T-helper 17 cell (primary cell): ENCODE measurements at places on chromosomes 16 and 17.

- no peak for DNase-seq
These were observed 306.5 kb upstream of the ZFHX3 start for GRCh38 chr16:73354434-73354833.

GRCh38 chr17:71011391-71011790 is 842.1 kb downstream of the KCNJ2 start:
- no peak for DNase-seq

GRCh38 chr17:336110-337021 is 16.2 kb downstream of the RPH3AL start:
- no peak for DNase-seq

- DNase-seq = no peak
These were observed 495 bp downstream of the TXNDC17 start for GRCh38 chr17:6641247-6641863.

DNA sequence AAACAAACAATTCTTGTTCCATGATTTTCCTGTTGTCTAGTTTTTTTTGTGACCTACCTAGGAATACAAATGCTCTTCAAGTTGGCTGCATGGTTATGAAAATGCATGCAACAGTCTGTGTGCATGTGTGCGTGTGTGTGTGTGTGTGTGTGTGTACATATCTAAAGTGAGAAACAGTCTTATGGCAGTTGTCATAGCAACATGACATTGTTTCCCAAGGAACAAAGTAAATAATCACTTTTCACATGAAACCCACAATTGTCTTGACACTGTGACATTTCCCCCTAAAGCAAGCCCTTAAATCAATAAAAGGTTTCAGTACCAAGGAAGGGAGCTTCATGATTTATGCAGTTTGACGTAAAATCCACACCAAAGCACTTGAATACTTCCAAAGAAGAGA is 758.4 kb downstream of the CDH8 start:
- DNase-seq = no peak

DNA sequence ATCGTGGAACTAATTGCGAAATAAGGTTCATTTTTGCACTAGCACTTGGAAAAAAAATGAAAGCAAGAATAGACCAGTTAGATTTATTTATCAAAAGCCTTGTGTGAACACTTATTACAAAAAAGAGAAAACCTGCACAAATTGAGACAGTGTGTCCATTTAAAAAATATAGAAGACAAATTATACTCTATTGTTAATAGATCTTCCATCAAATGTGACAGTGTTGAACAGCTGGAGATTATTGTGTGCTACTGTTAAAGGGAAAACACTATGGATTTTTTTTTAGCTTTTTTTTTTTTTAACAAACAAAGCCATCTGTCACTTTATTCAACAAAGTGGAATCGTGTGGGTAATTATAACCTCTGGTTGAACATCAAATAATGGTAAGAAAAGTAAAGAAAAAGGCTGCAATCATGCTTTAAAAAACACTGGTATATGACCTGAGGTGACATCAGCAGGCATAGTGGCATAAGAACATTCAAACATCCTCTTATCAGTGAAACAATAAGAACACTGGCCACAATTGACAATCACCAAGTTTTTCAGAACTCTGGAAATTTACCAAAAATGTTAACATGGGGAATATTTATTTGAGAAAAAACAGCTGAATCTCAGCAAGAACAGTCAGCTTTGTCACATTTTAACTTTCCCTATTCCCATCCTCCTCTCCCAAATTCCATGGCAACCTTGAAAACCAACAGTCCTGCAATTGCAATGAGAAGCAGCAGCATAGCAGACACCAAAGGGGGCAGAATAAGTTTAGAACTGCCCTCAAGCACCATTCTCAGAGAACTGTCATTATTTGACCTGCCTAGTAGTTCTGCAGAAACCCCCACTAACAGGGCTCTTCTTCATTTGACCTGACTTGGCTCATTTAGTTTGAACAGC is 442.3 kb upstream of the MON1B start:
- no peak for DNase-seq

DNA sequence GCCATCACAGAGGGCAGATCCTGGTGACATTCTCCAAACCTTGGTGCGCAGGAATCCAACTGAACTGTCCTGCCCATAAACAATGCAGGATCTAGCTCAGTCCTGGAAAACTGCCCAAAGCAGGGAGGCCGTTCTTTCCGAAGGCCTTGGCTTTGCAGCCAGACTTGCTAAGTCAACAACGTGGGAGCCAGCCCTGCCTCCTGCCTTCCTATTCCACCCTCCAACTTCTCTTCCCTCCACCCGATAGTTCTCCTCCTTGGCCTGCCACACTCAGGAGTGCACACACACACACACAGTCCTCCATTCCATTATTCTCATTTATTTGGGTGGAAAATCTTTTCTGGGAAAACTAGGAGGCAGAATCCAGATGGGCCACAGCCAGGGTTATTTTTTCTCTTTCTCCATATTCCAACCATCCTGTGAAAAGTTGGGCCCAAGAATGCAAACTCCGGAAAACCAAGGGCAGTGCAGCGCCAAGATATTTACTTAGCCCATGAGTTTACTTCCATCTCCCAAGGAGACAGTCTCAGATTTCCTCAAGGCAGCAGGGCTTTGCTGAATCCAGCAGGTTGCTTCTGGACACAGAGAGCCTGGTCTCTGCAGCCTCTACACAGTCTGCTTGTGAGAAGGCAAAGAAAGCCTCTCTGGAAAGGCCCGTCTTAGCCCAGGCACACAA is 15.8 kb downstream of the COPRS start:
- DNase-seq = no peak

GRCh38 chr17:67813803-67814180 is 11.5 kb upstream of the BPTF start:
- DNase-seq = no peak

GRCh38 chr17:75795820-75796607 is 11.4 kb downstream of the UNK start:
- DNase-seq = no peak

DNA sequence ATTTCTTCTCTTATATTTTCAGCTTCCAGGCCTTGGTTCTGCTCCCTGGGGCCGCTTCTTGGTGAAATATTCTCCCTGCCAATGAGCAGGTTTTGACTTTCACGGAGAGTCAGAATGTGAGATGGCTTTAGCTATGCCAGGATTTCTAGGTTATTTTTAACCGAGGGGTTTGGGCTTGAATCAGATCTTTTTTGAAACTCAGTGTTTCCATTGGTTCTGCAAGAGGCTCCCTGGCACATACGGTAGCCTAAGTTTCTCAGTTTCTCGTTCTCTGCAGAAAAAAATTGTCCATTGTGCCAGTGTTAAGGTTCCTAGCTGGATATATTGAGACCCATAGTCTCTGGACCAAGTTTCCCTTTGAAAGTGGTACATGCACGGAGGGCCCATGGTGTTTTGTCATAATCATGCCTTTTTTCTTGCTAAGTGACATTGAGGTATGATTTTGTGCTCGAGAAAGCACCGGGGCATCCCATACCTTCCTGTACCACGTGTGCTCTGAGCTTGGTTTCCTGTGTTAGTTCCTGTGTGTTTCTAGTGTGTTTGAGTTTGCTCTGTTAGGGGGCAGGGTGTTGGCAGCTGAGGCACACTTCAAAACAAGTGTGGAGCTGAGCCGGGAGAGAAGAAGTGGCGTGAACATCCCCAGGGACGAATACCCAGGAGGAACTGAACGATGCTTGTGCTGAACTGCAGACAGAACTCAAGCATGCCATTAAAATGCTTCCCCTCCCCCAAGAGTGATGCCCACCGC is 127.2 kb downstream of the HS3ST3B1 start:
- peak; percentile 22 for DNase-seq

DNA sequence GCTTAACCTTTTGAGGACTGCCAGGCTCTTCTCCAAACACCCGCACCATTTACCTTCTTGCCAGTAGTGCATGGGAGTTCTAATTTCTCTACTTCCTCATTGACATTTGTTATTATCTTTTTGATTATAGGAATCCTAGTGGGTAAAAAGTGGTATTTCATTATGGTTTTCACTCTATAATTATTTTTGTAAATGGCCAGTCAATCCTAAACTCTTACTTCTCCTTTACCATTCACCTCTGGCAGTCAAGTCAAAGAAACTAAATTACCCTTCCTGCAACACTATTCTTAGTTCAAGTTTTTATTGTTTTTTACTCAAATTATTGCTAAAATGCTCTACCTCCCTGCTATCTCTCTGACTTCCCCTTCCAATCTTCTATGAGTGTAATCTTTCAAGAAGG is 29.8 kb upstream of the ANKFY1 start:
- DNase-seq = no peak

GRCh38 chr17:35709874-35710273 is 21.6 kb upstream of the RASL10B start:
- DNase-seq = no peak

- DNase-seq = no peak
These were observed 101.4 kb downstream of the RBFOX3 start for GRCh38 chr17:79509490-79509889.

- no peak for DNase-seq
These were observed 30.5 kb downstream of the CUEDC1 start for GRCh38 chr17:57924677-57925076.

DNA sequence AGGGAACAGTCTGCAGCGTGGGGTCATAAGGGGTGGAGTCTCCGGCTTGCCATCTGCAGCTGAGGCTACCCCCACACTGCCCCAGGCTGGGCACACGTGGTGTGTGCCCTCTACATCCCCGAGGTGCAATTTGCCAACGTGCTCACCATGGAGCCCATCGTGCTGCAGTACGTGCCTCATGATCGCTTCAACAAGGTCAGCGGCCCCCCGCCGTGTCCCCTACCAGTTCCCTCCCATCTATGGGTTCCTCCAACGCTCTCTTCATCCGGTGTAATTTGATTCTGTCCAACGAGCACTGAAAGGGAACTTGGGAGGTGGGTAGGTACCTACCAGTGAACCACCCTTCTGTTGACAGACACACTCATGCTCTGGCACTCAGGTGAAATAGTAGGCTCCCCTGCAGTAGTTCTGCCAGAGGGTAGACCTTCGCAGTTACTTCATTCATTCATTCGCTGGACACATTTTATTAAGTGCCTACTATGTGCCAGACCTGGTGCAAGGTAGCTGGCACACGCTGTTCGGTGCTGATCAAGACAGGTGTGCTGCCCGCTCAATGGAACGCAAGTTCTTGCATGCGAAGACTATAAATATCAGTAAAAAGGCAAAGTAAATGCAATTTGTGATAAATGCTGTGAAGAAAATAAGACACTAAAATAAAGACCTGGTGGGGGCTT is 2.7 kb downstream of the MLLT6 start:
- no peak for DNase-seq

- DNase-seq = no peak
These were observed 30.3 kb downstream of the PRAC1 start for GRCh38 chr17:48692049-48692448.

DNA sequence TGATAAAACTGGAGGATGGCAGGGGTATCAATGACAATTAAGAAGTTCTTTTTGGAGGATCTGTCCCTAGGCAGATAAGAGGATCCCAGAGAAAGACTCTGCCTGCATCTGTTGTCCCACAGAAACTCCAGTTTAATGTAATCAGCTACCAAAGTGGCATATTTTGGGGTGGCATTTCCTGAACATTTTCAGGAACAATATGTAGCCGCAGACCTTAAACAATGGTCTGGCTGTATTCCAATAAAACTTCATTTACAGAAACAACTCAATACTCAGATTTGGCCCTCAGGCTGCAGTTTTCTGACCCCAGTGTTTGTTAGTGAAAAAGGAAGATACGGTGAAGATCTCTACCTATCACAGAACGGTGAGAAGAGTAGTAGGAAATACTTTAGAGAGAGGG is 46.1 kb downstream of the KCNJ16 start:
- DNase-seq = no peak

- no peak for DNase-seq
These were observed 38.9 kb downstream of the ZNF207 start for GRCh38 chr17:32388613-32389459.

GRCh38 chr16:75309899-75310430 is 58.5 kb upstream of the BCAR1 start:
- no peak for DNase-seq

DNA sequence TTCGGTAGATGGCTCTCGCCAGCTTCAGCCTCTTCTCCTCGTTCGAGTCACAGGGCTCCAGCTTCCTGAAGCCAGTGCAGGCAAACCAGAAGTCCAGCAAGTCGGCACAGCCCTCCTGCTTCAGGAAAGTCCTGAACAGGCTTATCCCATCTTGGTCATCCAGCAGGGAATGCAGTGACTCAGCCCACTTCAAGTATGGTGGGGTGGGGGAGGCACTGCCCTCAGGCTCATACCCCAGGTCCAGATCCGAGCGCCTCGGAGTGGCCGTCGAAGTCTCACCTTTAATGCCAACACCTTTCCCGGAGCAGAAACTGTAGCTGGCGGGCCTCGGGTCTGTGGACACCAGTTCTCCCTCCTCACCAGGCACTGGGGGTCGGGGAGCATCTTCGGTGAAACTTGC is 5.9 kb downstream of the AXIN1 start:
- DNase-seq = no peak

- DNase-seq = no peak
These were observed 49.4 kb downstream of the GDE1 start for GRCh38 chr16:19472482-19472881.

DNA sequence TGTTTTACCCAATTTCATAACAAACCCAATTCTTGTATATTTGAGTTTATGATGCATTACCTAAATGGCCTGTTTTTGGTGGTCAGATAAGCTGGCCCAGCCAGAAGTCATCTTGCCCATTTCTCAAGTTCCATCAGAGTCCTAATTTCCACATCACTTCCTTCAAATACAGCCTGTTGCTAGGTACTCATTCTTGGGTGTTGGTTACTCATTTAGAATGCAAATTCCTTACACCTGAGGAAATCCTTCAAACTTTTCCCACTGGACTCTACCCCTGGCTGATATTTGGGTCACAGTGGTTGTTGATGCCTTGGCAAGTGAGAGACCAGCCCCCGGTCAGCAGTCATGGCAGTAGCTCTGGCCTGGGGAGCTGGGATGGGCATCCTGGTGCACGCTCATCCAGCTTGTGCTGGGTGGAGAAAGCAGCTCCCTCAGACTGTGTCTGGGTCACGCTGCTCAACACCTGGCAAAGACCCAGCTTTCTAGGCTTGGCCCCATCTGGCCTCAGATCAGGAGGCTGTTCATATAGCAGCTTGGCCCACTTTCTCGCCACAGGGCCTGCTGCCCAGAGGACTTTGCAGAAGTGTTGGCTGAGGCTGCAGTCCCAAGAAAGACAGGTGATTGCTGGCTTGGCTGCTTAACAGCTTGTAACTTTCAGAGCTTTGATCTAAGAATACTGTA is 25.8 kb downstream of the WSB1 start:
- no peak for DNase-seq

GRCh38 chr16:53913099-53913870 is 209.3 kb downstream of the FTO start:
- no peak for DNase-seq
